ENCODE measurements at places on chromosomes 2 and 18.

DNA sequence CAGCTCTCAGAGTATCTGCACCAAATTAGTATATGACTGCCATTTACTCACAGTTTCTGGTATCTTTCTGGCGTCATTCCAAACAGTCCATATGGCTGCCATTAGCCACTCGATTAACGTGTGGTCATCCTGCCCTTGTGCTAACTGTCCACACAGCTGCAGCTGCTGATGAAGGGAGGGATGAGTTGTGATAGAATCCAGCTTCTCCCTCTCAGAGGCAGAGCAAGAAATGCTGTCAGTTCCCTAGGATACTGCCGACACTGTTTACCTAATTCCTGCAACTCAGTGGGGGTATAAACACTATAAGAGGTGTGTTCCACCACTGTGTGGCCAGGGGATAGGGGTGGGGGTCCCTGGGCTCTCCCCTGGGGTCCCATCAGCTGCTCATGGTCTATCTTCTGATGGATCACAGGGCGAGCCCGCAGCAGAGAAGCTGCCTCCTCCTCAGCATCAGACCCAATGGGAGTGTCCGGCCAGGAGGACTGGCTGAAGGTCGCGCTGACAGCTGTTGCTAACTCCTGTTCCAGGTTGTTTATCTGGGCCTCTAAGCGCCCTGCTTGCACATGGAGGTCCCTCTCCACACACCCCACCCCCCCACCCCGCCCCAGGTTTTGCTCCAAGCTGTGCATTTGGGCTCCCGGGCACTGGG, 17.3 kb upstream of the KLHL23 start:
- DNase-seq: peak; percentile 42

DNA sequence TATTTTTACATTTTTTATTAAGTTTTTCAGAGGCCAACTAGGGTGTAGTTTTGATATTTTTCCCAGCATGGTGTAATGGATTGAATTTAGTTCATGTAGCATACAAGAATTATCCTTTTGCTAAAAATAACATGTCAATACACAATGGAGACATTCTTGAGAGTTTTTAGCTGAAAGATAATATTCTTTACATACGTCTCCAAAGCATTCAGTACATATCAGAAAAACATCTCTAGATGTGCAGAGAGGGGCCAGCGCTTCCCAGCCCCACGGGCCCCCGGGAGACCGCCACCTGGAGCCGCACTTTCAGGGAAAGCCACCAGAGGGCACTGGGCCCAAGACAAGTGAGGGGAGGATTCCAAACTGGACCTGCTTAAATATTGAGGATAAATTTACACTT, 499.4 kb downstream of the GALR1 start:
- DNase-seq: peak; percentile 7

DNA sequence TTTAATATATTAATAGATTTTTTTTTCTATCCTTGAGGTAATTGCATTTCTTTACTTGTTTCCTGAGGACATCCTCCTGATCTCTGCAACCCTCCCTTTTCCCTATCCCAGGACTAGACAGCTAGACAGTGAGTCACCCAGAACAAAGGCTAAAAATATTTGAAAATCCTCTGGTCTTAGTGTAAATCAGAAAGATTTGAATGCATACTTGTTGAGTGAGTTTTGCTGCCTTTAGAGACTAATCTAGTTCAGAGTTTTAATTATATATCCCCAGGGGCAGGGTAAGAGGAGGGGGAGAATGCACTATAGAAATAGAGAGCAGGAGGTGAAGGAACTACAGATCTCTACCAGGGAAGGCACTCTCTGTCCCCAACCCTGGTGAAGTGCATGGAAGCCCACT, 202.3 kb upstream of the TCF4 start:
- DNase-seq: peak; percentile 79

DNA sequence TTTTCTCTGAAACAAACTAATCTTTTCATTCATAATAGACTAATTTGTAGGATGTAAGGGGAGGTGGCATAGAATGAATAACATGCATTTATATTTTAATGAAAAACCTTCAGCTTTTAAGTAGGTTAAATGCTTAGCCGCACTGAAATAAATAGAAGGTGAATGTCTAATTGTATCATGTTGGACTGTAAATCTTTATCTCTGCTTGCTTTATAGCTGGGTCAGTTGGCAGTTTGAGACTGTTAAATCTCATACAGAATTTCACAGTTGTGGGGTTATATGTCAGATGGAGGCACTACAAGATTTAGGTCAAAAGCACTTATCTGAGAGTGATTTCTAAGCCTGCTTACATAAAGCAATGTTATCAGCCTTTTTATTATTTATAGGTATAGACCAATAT, 174.7 kb upstream of the SIX3 start:
- no peak for DNase-seq

DNA sequence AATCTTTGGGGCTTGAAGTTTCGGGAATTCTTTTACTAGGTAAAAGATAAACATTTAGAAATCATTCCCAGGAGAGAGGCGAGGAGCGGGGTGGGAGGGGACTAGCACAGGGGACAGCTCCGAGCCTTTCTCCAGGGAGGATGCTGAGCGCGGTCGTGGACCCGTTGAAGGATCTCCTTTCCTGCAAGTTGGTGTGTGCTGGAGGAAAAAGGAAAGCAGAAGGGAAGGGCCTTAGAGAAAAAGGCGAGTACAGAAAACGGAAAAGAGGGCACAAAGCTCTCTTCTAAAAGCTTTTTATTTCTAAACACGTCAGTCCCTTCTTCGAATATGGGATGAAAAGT, 640 bp downstream of the SLC39A6 start:
- peak; percentile 45 for DNase-seq

DNA sequence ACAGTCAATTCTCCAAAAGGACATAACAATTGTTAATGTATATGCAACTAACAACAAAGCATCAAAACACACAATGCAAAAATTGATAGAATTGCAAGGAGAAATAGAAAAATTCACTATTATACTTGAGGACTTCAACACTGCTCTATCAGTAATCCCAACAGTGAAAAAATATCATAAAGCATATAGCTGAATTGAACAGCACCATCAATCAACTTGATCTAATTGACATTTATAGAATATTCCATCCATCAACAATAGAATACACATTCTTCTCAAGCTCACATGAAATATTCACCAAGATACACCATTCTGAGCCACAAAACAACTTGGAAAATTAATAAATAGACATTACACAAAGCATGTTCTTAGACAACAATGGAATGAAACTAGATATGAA, 60.1 kb upstream of the ASXL3 start:
- DNase-seq: no peak

- no peak for DNase-seq
These were observed 21.1 kb downstream of the ABCB11 start for GRCh38 chr2:169009865-169010579.

DNA sequence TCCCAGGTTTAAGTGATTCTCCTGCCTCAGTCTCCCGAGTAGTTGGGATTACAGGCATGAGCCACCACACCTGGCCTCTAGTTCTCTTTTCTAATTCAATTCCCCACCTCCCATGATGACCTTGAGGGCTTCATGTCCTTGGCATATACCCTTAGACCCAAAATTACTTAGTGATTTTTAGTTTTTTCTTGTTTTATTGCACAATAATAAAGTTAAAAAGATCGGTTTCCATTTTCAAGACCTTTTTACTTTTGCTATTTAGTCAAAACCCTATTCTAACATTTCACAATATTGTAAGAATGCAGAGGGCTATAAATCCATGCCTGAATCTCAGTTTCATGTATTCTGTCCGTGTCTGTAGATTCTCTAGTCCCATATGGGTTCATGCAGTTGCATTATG, 354.6 kb upstream of the FANCL start:
- no peak for DNase-seq

- no peak for DNase-seq
These were observed 74.6 kb downstream of the COX7A2L start for GRCh38 chr2:42286268-42286946.

DNA sequence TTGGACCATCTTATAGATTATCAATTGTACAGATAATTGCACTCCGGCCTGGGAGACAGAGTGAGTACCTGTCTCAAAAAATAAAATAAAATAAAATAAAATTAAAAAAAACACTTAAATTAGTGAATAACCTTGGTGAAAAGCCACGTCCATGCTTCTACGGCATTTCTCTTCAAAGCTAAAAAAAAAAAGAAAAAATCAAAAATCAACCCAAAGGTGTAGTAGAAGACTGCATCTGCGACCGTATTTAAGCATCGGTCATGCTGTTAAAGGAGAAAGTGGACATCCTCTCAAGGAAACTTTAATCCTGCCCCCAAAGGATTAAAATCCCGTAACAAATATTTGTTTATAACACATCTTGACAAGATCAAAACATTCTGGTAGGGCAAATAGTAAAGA, 350 bp upstream of the RNF138 start:
- DNase-seq: no peak

DNA sequence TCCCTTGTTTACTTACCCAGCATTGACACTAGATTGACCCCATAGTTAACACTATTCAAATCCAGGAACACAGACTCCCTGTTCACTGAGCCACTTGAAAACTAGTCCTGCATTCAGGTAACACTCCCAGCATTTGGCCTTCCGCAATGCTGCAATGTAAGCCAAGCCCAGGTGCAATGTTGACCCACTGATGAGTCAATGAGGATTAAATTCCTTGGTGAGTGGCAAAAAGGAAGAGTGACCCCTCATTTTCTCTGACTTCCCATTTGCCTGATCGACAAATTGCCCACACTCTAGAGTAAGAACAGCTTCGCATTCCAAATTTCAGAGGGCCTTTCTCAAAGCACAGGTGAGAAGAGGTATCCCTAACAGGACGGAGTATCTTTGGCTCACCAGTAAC, 251.9 kb downstream of the FBXO15 start:
- no peak for DNase-seq

- no peak for DNase-seq
These were observed 202.0 kb downstream of the SEPTIN10 start for GRCh38 chr2:109411640-109412325.

GRCh38 chr2:143399631-143400069, 270.4 kb downstream of the ARHGAP15 start:
- no peak for DNase-seq

- no peak for DNase-seq
These were observed 79.3 kb downstream of the TGFA start for GRCh38 chr2:70474256-70474848.

DNA sequence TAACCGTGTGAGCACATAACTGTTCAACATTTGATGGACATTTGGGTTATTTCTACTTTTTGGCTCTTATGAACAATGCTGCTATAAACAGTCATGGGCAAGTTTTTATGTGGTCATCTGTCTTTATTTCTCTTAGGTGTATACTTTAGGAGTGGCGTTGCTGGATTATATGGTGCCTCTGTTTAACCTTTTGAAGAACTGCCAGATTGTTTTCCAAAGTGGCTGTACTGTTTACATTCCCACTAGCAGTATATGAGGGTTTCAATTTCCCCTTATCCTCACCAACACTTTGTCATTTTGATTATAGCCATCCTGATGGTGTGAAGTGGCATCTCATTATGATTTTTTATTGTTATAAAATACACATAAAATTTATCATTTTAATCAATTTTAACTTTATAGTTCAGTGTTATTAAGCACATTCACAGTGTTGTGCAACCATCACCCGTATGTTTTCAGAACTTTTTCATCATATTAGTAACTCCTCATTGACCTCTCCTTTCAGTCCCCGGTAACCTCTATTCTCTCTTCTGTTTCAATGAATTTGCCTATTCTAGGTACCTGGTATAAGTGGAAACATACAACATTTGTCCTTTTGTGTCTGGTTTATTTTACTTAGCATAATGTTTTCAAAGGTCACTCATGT, 55.4 kb downstream of the EML4 start:
- DNase-seq: no peak

GRCh38 chr2:126586317-126586716, 69.6 kb upstream of the GYPC start:
- no peak for DNase-seq

- no peak for DNase-seq
These were observed 294.0 kb upstream of the HS6ST1 start for GRCh38 chr2:128612628-128613027.

DNA sequence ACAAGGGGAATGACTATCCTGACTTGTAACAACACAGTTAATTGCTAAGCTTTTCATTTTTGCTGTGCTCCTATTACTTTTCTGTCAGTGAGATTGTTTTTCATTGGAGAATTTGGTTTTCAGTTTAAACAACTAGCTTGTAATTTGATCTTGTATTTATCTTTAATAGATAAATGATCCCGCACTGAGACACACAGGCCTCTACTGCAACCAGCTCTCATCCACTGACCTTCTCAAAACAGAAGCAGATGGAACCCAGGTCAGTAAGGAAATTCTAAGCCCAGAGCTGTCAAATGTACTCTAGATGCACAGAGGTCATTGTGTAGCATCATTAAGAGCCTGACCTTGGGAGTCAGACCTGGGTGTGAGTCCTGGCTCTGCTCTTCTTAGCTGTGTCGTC, 30.7 kb downstream of the PTRHD1 start:
- DNase-seq: no peak

DNA sequence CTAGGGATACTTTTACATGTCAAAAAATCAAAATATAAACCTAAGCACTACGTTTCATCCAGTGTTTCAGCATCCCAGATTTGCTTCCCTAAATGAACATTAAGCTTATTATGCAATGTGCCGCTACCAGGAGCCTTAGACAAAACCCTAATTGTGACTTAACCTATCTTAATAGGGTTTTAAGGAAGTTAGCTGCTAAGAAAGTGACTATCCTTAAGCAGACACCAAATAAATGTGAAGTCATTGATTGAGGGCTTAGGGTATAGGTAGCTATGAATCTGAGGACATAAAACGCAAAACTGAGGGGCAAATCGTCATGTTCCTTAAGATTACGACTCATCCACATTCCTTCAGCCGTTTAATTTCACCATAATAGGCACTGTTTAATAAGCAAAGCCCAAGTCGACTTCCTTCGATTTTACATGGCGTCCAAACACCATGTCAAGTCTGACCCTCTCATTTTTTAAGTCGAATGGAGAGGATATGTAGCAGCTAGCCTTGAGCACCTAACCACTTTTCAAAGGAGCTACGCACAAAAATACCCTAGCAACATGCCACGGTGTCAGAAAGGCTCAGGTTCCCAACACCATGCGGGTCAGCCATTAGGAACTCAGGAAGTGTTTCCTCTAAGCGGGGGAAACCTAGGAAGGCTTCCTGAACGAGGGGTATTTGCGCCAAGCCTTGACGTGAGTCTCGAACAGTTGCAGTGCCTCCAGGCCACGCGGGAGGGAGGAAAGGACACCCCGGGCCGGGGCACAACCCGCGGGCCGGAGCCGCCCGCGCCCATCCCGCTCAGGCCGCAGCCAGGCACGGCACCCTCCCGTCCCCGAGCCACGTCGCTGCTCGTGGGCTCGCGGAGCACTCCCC, 1.0 kb downstream of the HDLBP start:
- DNase-seq: no peak

DNA sequence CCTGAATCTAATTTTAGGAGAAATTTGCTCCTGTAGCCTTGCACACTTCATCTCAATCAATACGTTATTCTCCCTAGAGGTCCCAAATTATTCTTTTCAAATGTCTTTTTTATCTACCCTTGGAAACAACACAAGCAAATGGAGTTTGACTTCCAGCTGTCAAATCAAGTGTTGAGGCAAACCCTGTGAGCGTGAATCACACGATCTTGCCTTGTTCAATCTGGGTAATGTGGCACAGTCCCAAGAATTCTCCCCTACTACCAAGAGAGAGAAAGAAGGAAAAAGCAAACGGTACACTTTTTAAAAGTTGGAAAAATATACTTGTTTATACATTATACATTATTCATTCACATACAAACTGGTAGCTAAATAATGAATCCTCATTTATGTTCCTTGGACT, 2035.3 kb upstream of the CELF4 start:
- DNase-seq: no peak

All from AG08395 (cell line).